ENCODE measurements at places on chromosomes 2 and 18.

- DNase-seq = no peak
Observed at GRCh38 chr2:151338115-151338514, 19.3 kb upstream of the TNFAIP6 start.

DNA sequence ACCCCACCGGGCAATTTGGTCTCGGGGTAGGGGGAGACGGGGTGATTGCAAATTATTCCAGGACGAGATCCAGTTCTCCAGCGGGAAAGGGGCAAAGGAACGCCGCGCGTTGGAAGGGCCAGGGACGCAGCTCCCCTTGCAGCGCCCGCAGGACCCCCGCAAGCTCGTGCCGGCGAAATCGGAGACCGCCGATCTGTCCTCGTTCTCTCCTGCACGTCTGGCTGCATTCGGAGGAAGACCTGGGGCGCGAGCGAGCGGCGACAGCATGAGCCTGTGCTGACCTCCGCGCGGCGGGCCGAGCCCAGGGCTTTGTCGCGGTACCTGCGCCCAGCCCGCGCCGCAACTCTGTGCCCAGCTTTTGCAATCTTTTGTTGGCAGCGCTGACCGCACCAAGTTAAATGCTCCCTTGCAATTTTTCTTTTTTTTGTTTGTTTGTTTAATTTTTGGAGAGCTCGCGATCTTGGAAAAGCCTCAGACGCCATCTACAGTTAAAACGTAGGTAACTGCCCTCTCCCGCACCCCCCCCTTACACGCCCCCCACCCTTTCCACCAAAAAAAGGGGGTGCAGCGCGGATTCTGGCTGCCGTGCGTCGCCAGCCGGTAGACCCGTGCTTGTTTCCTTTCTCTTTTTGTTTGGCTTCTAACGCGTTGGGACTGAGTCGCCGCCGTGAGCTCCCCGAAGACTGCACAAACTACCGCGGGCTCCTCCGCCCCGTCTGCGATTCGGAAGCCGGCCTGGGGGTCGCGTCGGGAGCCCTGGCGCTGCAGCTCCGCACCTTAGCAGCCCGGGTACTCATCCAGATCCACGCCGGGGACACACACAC is 667 bp downstream of the TRIB2 start:
- peak; percentile 52 for DNase-seq

DNA sequence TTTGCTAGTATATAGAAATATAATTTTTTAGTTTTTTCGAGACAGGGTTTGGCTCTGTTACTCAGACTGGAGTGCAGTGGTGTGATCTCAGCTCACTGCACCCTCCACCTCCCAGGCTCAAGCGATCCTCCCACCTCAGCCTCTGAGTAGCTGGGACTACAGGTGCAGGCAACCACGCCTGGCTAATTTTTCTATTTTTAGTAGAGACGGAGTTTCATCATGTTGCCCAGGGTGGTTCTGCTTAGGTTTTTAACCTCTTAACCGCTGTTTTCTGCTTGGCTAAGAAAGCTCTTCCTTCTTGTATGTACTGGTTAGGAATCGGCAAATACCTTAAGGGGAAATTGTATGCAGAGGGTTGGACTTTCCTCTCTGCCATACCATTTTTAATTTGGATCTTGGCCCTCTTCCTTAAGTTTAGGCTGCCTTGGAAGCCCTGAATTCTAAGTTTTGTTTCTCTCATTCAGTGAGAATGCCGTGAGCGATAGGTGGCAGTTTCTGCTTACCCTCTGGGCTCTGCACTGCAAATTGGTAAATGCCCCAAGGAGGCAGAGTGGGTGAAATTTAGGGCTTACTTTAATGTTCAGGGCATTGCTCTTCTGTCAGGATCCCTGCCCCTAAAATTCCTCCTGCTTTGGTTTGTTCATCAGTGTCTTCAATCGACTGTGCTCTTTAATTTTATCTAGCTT is 32.3 kb downstream of the EML6 start:
- no peak for DNase-seq

DNA sequence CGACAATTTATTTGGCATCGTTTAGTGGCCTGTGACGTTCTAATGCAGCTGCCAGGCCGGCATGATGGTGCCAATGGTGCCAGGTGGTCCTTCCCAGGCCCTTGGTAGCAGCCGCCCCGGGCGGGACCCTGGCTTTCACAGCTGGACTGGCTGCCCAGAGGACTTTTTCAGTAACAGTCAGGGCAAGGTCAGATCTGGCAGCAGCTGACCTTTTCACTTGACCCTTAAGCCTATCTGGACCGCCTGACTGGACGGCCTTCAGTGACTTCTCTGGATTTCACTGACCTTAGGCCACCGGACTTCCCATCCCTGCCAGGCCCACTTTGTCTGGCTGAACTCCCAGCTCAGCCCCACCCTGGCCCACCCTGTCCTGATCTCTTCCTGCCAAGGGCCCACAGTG is 15.9 kb downstream of the TRIB2 start:
- DNase-seq = no peak

DNA sequence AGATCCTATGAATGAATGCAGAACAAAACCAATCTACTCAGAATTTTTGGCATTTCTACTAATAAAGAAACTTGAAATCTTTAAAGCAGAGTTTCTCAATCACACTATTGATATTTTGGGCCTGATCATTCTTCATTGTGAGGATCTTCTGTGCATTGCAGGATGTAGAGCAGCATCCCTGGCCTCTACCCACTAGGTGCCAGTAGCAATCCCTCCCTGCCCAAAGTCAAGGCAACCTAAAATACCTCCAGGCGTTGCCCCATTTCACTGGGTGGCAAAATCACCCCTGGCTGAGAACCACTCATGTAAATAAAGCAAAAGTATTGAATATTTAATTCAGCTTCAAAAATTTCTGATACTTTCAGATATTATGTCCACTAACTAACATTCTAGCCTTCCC is 213.0 kb downstream of the SP3 start:
- DNase-seq = no peak

- DNase-seq = no peak
Observed at GRCh38 chr2:217707131-217707611, 295.6 kb downstream of the TNS1 start.

GRCh38 chr2:3434654-3435053 is 55.2 kb downstream of the TRAPPC12 start:
- DNase-seq = no peak

GRCh38 chr18:1019191-1019590 is 114.5 kb downstream of the ADCYAP1 start:
- no peak for DNase-seq

DNA sequence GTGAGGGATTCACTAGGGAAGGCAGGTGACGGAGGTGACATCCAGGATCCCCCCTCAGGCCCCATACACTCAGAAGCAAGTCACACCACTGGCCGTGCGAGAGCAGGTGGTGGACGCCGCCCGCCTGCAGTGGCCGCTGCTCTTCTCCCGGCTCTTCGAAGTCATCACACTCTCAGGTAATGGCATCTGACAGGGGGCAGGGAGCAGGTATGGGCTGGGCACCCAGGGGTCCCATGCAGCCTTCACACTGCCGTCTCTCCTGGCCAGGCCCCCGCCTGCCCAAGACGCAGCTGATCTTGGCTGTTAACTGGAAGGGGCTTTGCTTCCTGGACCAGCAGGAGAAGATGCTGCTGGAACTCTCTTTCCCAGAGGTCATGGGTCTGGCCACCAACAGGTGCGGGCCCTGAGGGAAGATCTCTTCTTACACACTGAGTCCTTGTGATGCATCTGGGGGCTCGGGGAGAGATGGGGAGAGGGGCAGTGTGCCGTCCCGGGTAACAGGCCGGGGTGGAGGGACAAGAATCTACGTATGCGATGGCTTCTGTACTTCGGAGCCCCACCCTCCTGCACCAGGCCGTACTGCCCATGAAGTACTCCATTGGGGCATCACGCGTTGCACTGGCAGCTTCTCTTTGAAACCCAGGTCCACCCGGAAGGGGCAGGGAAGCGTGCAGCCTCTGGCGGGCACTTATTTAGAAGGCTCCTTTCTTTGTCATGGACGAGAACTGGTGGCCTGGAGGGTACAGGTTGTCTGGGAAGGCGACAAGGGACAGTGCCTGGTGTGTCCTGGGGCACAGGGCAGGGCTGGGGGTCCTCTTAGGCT is 18.8 kb upstream of the GPR17 start:
- DNase-seq = no peak

DNA sequence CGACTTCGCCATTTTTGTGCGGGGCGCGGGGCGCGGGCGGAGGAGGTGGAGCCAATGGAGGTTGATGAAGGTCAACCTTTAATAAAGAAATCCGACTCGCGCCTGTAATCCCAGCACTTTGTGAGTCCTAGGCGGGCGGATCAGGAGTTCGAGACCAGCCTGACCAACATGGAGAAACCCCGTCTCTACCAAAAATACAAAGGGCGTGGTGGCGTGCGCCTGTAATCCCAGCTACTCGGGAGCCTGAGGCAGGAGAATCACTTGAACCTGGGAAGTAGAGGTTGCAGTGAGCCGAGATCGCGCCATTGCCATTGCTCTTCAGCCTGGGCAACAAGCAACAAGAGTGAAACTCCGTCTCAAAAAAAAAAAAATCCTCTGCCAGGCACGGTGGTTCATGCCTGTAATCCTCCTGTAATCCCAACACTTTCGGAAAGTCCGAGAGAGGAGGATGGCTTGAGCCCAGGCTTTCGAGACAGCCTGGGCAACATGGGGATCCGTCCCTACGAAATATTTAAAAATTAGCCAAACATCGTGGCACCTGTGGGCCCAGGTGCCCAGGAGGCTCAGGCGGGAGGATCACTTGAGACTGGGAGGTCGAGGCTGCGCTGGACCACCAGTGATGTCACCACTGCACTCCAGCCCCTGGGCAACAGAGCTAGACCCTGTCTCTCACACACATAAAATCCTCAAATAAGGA is 493 bp upstream of the PREB start:
- DNase-seq = no peak

DNA sequence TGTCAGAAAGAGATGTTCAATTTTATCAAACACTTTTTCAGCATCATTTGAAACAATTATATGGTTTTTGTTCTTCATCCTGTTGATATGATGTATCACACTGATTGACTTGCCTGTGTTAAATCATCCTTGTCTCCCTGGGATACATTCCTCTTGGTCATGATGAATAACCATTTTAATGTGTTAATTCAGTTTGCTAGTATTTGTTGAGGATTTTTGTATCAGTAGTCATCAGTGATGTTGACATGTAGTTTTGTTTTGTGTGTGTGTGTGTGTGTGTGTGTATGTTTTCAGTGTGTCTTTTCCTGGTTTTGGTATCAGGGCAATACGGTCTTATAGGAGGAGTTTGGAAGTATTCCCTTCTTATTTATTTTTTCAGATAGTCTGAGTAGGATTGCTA is 325.4 kb downstream of the ZNF804A start:
- DNase-seq = no peak

All from NCI-H1417 treated with DMSO at 0.1 percent for 48 hours (cell line).